Endodermal cell (in vitro differentiated cells): ENCODE measurements at places on chromosomes 2 and 18. TPM values are rescaled to one million over a fixed set of nuclear protein-coding genes. Genes with fewer than 3 reads are reported as not detected.
A peak's percentile ranks its signal among the peaks of the same experiment; 100 is the strongest.

The CNDP1 gene
- total RNA-seq = 0.21 to 0.42 TPM in 2 of 3 replicates, not detected in the other

The CRYBA2 gene
- total RNA-seq = 1.3 to 2.6 TPM (median 1.4 TPM) in 3 replicates

DNA sequence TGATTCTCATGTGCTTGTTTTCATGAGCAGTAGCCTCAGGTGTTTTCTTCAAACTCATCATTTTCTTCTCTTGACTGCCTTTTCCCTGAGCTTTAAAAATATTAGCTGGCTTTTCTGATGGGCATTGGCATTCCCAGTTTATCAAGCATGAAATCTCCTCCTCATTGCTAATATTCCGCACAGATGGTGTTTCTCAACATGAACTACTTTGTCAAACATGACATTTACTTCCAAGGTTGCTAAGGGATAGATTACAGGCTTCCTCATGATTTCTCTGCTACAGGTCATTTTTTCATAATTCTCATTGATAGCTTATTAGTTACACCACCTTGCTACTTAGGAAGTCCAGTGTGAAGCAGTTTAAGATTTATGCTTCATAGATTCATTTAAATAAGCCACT is 1116.9 kb upstream of the CNTNAP5 start:
- DNase-seq = no peak

DNA sequence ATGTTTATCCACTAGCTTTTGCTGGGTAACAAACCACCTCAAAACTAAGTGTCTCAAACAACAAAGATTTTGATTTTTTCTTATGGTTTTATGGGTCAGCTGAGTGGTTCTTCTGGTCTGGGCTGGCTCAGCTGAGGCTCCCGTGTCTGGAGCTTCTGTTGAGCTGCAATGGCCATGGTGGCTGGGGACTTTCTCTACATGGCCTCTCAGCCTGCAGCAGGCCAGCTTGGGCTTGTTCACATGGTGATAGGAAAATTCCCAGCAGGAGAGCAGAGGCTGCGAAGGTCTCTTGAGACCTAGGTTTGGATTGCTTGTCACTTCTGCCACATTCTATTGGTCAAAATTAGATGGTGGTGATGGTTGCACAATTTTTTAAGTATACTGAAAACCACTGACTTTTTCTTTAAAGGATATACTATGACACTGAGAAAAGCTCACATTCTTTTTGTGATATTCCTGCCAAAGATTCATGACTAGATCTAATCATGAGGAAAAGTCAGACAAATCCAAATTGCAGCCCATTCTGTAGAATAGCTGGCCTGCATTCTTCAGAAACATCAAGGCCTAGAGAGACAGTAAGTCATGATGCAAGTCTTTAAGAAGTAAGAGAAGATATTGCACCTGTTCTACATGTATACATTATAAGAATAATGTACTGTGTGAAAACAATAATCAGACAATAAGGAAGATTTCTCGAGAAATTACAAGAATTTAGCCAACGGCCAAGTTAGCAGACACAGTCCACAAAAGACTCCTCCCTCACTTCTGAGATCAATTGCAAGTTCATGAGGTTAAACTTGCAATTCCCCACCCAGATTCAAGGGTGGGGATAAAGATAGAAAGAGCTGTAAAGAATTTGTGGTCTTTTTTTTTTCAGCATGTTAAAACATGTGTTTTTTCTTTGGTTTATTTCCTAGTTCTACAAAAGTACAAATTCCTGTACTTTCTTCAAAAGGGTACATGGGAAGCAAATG is 35.0 kb upstream of the IL1R2 start:
- DNase-seq = no peak

DNA sequence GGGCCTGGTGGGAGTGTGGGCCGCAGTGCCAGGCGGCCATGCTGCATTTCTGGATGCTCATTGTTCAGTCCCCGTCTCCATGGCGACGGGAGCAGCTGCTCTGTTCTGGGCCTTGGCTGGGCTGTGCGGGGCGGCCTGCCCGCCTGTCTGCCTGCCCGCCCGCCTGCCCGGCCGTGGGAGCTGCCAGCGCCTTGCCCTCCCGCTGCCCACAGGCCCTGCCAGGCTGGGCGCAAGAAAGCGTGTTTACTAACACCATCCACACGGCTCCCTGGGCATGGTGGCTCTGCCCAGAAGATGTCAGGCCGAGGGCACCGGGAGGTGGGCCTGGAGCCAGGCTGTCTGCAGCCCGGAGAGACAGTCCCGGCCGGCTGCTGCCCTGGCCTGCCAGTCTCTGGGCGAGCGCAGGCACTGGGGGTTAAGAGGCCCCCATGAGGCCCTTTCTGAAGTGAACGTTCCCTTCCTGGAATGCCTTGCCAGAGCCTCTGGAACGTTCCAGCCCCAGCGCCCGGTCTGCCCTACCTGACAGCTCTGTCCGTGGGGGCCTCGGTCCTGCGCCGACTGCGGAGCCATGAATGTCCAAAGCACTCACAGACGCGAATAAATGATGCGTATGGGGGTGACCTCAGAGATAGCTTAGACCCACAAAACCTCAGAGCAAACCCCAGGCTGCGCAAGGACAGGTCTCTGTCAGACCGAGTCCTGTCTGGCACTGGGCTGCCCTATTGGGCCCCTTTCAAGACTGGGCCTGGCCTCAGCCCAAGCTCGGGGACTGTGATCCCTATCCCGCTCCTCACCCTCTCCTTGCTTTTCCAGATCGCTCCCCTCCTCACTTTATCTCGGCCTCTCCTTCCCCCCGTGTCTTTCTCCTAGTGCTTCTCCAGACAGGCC is 44.3 kb downstream of the MYCN start:
- DNase-seq = peak; percentile 68

DNA sequence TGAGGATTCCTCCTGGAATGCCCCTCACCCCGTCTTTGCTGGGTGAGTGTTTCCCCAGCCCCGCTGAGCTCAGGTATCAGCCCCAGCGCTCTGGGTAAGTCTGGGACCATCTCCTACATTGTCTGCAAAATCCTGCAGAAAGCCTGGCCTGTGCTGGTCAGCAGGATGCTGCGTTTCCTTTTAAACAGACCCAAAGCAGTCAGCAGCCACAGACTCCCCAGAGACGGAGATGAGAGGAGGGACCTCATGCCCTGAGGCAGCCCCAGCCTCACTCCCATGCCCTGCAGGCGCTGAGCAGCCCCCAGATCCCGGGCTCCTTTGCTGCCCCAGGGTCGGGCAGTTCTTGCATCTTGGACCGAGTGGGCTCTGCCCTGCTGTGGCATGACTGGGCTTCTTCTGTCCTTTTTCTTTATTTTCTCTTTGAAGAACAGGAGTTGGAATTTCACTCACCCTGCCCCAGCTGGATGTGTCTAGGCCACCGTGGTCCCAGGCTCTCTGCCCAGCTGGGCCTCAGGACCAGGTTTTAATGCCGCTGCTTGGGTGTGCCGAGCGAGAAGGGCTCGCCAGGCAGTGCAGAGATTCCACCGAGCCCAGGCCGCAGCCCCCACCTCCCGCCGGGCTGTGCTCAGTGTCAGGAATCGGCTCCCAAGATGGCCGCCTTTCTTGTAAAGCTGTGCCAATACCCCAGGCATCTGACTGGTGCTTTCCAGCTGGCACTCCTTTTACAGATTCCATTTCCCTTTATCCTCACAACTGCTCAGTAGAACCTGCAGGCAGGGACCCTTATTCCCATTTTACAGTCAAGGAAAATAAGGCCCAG is 43.6 kb downstream of the ODC1 start:
- no peak for DNase-seq

GRCh38 chr2:40369267-40370006 is 82.5 kb downstream of the SLC8A1 start:
- DNase-seq = no peak
